ENCODE measurements at places on chromosomes 4 and X.

- DNase-seq, result no peak
Observed at GRCh38 chr4:27003642-27004113, 143.0 kb downstream of the STIM2 start.

DNA sequence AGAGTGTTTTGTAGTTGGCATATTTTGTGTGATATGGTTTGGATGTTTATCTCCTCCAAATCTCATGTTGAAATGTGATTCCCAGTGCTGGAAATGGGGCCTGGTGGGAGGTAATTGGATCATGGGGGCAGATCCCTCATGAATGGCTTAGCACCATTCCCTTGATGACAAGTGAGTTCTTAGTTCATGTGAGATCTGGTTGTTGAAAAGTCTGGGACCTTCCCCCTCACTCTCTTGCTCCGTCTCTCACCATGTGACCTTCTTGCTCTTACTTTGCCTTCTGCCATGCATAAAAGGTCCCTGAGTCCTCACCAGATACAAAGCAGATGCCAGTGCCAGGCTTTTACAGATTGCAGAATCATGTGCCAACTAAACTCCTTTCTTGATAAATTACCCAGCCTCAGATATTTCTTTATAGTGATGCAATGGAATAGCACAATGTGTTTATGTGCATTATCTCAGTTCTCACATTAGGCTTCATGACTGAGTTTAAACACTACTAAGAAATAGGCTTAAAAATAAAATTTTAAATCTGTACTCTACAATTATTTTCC is 1348.8 kb downstream of the STIM2 start:
- no peak for DNase-seq

- no peak for DNase-seq
Observed at GRCh38 chr4:75289914-75290582, 224.2 kb downstream of the RCHY1 start.

- no peak for DNase-seq
Observed at GRCh38 chrX:7215842-7216241, 67.9 kb upstream of the PUDP start.

- no peak for DNase-seq
Observed at GRCh38 chrX:80120335-80120734, 105.8 kb downstream of the TBX22 start.

DNA sequence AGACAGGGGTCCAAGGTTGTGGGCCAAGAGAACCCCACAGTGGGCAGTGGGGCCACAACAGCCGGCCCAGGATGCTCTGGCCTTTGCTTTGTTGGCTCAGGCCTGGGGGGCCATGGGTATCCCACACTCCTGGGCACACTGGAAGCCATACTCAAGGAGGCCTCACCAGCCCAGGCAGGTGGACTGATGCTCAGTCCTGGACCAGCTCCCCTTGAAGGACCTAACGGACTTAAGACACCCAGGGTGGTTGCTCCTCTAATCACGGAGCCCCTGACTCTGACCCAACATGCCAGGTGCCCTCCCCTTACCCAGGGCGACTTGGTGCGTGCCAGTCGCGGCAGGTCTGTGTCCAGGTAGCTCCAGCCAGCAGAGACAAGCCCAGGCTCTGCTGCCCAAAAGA is 50.8 kb downstream of the ZFYVE28 start:
- no peak for DNase-seq

GRCh38 chrX:10086676-10087075 is 70.1 kb upstream of the CLCN4 start:
- DNase-seq, result no peak

DNA sequence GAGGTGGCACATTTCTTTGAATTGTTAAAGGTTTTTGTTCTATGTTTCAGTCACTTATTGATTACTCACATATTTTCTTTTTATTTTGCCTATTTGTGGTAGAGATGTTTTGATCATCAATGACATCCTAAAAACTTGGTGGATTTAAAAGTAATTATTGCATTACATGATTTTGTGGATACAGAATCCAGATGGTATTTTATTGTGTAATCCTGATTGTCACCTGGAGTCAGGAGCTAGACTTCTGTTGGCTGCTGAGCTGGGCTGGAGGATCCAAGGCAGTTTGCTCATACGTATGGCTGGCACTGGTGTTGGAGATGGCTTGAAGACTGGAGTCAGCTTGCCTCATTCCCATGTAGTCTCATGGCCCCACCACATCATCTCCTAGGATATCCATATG is 1009.6 kb upstream of the PCDH7 start:
- no peak for DNase-seq

GRCh38 chr4:109662771-109663170 is 40.5 kb downstream of the CASP6 start:
- DNase-seq, result no peak

GRCh38 chr4:183399126-183399522 is 45.3 kb upstream of the CDKN2AIP start:
- DNase-seq, result no peak

GRCh38 chr4:185787926-185788679 is 23.9 kb downstream of the SORBS2 start:
- DNase-seq, result no peak

- no peak for DNase-seq
Observed at GRCh38 chrX:39886282-39886681, 211.5 kb downstream of the BCOR start.

Measured in activated CD4-positive, CD25-positive, alpha-beta regulatory T cell treated with anti-CD3 and anti-CD28 coated beads, Interleukin-2, amount 50 U/mL, for 72 hours (primary cell).